ENCODE measurements at places on chromosomes 1 and 21.
A peak's percentile ranks its signal among the peaks of the same experiment; 100 is the strongest.

DNA sequence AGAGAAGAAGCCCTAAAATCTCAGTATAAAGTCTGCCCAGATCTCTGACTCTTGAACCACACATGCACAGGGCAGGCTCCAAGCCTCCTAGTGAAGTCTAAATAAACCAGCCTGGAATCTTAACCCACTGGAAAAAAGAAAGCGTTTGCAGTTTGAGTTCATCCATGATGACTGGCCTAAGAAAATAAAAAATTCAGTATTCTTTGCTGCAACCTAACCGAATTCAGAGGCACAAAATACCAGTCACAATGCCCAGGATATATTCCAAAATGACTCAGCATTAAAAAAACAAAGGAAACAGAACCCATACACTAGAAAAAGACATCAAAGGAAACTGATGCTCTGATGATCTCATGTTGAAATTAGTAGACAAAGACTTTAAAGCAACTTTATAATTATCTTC is 269.2 kb downstream of the SDCCAG8 start:
- DNase-seq = no peak

DNA sequence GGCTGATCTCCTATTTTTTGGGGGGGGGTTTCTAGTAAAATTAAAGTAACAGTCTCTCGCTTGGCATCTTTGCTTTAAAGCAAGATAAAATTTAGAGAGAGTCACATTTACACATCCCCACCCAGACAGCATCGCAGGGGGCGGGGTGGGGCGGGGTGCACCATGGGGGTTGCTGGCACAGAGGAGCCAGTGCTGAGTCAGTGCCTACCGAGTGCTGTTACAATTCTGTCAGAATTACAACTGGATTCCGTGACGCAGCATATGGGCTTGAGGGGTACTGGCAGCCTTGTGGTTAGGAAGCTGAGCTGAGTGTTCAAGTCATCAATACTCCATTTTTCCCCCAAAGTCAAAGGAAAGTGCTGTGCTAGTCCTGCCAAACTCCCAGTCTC is 175.9 kb downstream of the PRDM16 start:
- DNase-seq = no peak

DNA sequence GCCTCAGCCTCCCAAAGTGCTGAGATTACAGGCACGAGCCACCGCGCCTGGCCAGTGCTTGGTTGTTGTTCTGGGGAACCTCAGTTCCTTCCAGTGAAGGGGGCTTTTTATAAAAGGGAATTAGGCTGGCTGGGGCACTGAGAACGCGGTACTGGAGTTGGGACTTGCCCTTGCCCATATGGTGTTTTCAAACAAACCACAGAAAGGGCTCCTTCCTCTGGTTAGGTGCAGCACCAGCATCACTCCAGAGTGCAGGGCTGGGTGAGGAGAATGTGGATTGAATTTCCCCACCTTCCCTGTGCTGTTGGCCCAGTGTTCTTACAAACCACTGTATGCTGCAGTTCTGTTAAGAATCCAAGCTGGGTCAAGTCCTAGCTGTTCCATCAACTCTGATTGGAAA is 5.3 kb downstream of the MAN1C1 start:
- DNase-seq = peak; percentile 65

GRCh38 chr1:24540906-24541710 is 14.8 kb upstream of the NCMAP start:
- peak; percentile 49 for DNase-seq

DNA sequence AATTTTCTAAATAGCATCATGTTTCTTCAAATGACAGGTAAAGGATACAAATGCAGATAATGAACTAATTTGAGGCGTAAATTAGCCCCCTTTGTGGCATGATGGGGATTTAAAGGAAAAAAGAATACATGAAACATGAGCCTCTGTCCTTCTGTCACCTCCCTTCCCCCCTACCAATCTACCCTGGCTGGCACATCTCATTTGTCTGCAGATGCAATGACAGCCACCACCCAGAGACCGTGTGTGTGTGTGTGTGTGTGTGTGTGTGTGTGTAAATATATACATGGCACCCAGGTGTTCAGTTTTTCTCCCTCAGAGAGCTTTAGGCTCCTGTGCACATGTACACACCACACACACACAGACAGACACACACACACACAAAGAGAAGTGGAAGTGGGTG is 451.1 kb downstream of the RWDD3 start:
- DNase-seq = no peak

- DNase-seq = no peak
Observed at GRCh38 chr1:20063861-20064292, 6.1 kb upstream of the PLA2G5 start.

DNA sequence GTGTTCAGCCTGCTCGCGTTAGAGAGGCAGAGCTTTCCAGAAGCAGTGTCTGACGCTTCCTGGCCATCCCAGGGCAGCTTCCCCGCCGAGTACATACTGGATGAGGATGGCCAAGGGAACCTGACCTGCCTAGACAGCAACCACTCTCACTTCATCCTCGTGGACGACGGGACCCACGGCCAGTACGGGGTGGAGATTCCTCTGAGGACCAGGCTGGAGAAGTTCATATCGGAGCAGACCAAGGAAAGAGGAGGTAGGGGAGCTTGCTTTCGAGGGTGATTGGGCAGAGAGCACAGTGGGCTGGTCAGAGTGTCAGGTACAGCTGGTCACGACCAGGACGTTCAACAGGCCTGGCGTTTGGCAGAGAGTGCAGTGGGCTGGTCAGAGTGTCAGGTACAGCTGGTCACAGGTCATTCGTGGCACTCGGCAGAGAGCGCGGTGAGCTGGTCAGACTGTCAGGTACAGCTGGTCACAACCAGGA is 22.4 kb downstream of the TRPM2 start:
- no peak for DNase-seq

GRCh38 chr1:231040019-231040799 is at the start of gene FAM89A:
TSS of gene FAM89A (minus strand) at chr1:231040254. CDS start at chr1:231040211, 43 bp downstream.
- peak; percentile 65 for DNase-seq

GRCh38 chr1:114270282-114270681 is 116.6 kb upstream of the SYT6 start:
- DNase-seq = no peak
